Right hindlimb (tissue), 1 donor: ENCODE measurements at places on chromosomes 1 and 21.

GRCh38 chr1:89986020-89986419, 8.9 kb upstream of the ZNF326 start:
- no peak for DNase-seq

DNA sequence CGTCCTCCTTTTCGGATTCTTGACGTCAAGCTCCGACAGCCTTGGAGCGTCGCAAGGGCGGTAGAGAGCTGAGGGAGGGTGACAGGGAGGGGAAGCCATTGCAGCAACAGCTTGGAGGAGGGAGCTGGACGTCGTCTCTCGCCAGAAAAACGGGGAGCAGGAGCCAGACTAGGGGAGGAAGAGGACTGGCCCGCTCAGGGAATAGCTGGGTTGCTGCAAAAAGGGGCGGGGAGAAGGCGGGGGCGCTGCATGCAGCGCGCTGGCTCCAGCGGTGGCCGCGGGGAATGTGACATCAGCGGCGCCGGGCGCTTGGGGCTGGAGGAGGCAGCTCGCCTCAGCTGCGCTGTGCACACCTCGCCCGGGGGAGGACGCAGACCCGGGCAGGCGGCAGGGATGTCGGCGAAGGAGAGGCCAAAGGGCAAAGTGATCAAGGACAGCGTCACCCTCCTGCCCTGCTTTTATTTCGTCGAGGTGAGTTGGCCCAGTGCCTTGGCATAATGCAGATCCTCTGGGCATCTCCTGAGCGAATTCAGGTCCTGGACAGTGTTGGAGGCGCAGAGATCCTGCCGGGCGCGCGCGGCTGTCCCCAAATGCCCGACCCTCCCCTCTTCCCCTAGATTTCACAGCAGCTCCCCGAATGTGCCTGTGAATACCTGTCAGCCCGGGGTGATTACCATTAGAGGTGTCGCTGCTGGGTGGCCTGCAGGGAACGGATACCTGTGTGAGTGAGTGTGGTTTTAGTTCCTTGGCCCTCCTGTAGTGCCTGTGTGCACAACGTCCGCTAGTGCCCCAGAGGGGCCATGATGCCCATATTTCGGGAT, at the start of gene PLPPR4:
Gene PLPPR4, plus strand, starts transcription at position 292 of the 821 bp plus-strand sequence. Its CDS starts 102 bp downstream, at position 394.
- peak; percentile 83 for DNase-seq

DNA sequence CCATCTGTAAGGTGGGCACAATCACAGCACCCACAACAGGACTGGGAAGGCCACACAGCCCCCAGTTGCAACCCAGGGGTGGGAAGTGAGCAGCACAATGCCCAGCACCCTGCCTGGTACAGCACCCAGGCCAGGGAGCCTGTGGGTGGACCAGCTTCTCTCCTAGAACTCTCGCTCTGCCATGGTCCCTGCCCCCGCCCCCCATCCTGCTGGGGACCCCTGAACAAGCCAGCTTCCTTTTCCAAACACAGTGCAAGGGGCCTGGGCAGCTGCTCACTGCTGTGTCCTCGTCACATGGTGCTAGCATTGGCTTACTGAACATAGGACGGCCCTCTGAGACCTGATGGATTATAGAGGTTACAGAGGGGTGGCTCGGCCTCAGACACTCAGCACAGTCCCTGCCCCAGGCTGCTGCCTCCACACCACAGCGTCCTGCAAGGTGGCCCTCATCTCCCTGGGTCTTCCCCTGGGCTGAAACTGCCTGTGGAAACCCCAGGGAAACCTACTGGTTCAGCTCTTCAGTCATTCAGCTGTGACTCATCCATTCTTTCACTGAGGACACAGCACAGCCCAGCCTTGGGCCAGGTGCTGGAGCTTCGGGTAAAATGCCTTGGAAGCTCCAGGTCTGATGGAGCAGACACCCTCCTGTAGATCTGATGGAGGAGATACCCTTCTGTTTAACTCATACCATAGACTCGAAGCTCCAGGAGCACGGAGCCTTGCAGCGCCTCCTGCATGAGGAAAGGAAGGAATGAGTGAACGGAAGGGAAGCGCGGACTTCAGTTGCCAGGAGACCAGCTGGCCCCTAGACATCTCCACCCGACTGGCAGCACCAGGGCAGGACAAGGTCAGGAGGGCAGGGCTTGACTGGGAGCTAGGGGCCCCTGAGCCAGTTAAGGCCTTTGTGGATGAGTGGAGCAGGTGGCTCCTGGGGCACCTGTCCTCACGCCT, 8.1 kb upstream of the PRDM16 start:
- DNase-seq, result peak; percentile 11

- no peak for DNase-seq
Measured at GRCh38 chr21:43277481-43278351, 108.9 kb downstream of the CRYAA start.

- DNase-seq, result no peak
Measured at GRCh38 chr1:43774359-43774758, 67.0 kb downstream of the ST3GAL3 start.

DNA sequence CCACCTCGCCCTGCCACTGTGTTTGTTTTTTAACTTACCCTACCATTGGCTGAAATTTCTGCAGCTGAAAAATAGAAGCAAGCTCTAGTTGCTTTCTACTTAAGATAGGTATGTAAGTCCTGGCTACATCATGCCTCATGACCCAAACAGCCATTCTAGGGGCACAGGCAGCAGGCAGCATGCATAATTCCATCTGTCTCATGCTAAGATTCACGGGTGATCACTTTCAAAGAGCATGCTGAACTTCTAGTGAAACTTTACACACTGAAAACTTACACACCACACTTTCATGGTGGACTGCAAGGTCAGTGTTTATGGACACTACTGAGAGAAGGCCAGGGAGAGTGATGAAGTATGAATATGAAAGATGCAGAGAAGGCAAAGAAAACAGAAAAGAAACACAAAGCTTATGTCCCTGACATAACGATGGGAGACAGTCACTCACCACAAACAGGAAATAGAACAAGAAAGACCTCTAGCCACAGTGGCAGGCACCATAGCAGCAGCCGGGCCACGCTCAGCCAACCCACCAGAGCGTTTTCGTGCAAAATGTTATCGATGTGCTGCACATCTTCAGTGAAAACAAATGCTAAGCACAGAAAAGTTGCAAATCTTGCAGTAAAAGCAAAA, 102.3 kb upstream of the TIAM1 start:
- DNase-seq, result no peak

- DNase-seq, result no peak
Measured at GRCh38 chr1:70553567-70553956, 142.5 kb downstream of the CTH start.

DNA sequence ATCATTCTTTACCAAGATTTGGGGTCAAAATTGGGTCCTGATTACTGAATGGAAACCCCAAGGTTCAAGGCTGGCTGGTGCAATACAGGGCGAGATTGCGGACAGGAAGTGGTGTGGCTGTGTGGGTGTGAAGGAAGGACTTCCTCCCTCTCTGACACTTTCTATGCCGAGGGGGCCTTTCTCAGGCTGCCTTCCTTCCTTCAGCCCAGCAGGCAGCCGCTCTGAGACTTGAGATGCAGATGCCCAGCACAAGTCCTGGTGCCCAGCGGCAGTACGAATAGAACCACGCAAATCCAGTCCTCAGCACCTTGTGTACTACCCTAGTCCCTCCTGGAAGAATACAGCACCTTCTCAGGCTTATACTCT, 16.3 kb downstream of the BATF3 start:
- no peak for DNase-seq

- no peak for DNase-seq
Measured at GRCh38 chr1:41582351-41582750, 97.9 kb upstream of the EDN2 start.

DNA sequence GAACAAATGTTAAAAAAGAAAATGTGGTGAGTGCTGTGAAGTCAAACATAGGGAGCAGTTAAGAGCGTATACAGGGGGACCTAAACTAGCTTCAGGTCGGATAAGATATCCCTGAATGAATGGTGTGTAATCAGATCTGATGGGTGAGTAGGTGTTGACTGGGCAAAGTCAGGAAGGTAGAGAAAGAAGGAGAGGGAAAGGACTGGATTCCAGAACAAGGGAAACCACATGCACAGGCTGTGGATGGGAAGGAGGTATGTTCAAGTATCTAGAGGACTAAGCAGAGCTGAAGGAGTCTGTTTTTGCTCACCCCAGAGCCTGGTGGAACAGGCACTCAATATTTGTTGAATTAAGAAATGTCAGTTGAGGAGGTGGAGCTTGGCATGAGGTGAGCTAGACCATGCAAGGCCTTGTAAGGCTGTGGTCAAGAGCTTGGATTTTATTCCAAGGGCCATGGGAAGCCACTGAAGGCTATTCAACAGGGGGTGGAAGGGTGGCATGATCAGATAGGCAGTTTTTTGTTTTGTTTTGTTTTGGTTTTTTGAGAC, 27.4 kb downstream of the MAP7D1 start:
- DNase-seq, result no peak

DNA sequence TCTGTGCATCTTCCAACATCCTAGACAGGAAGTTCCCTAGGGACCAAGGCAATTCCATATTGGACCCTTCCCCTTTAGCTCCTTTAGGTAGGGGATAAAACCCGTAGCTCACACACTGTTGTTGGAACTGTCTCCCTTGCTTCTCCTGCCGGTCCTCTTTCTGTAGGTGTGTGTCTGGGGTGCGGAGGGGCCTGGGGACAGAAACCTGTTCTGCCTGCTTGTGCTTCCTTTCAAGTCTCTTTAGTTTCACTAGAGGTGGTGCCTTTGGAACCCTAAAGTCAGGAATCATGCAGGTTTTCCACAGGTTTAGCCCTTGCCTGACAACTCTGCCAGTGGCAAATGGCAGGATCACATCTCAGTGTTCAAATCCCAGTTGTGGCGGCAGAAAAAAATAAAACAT, 74.6 kb upstream of the PTGFRN start:
- DNase-seq, result no peak

- no peak for DNase-seq
Measured at GRCh38 chr1:80894921-80895320, 905.8 kb upstream of the ADGRL2 start.

GRCh38 chr1:68218490-68218889, 13.8 kb downstream of the WLS start:
- DNase-seq, result peak; percentile 41

GRCh38 chr1:26483980-26484379, 11.7 kb downstream of the HMGN2 start:
- DNase-seq, result no peak

DNA sequence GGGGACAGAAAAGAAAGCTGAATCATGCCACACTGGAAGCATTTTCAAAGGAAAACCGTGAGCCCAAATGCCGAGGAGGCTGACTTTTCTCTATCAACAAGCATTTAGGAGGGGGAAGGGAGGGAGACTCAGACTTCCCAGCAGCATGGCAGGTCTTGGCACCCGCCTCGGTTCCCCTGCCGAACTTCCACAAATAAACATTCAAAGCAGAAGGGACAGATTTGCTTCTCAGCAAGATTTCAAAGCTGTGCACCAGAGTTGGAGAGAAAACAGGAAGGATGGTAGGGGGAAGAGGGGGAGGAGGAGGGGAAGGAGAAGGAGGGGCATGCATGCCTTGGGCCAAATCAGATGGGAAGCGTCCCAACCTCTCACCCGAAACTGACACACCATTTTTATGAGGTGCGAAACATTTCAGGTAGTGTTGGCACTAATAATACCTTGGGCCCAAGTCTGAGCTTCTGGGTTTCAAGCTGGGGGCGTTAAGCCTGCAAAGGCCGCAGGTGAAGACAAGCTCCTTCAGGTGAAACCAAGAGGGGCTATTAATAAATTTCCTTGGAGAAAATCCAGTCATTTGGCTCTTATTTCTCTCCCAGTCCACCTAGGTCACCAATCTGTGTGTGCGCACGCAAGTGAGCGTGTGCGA, 26.4 kb downstream of the ABCA4 start:
- peak; percentile 72 for DNase-seq

DNA sequence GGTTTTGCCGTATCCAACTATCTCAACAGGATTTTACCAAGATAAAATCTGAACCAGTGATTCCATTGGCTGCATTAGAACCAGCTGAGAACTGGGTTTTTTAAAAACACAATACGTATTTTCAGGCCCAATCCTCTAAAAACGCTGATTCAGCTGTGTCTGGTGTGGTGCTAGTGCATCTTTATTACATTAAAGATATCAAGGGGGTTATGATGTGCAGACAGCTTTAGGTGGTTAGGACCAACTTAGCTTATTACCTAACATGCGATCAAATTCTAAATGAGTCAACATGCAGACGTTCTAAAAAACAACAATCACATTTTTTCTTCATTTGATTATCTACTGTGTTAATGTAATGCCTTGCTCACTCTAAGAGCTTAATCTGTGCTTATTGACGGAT, 32.0 kb upstream of the EXO1 start:
- no peak for DNase-seq

GRCh38 chr1:6473974-6474814, 8.2 kb upstream of the TNFRSF25 start:
- DNase-seq, result no peak

- no peak for DNase-seq
Measured at GRCh38 chr1:83819436-83819835, 179.5 kb downstream of the TTLL7 start.

DNA sequence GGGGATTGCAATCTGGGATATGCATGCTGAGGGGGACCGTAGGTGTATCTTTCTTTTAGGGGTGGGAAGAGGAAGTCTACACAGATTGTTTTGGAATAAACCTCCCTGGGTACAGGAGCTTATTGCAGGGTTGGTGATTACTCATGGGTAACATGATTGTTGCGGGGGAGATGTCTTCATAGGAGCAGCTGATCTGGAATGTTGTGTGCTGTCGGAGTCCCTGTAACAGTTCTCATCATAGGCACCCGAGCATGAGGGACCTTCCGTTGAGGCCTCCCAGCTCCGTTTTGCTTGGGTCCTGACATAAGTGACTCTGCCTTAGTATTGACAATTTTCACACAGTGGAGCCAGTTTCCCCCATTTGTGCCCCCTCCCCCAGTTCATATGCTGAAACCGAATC, 4.2 kb upstream of the PRXL2B start:
- DNase-seq, result no peak

- no peak for DNase-seq
Measured at GRCh38 chr1:202150602-202151001, 6.1 kb upstream of the ARL8A start.

DNA sequence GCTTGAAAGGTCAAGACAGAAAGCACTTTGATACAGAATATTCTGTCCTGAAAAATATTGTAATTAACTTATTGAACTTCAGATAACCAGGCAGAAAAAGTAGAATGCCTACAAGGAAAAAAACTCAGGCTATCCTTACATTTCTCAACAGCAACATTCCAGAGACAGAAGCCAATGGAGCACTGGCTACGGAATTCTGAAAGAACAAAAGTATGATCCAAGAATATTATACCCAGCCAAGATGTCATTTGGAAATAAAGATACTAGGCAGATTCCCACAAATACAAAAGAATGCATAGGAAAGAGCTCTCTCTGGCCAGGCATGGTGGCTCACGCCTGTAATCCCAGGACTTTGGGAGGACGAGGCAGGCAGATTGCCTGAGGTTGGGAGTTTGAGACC, 5.8 kb upstream of the PPT1 start:
- no peak for DNase-seq
